ENCODE measurements at places on chromosomes 2 and 18. TPM values are rescaled to one million over a fixed set of nuclear protein-coding genes. Genes with fewer than 3 reads are reported as not detected.

Gene GALR1
- total RNA-seq, result not detected

Gene RRM2
- total RNA-seq, result 29.1 TPM

Gene CYP1B1
- total RNA-seq, result 0.13 TPM

Gene CASP10
- total RNA-seq, result 40.7 TPM

Gene ST6GAL2
- total RNA-seq, result 0.63 TPM

Gene SERPINB12
- not detected for total RNA-seq

Gene SCN1A
- total RNA-seq, result under 0.01 TPM

Gene SLC35F6
- total RNA-seq, result 57.0 TPM

Gene COL6A3
- 6.6 TPM for total RNA-seq

Gene PRKRA
- 29.7 TPM for total RNA-seq

Gene G6PC2
- not detected for total RNA-seq

Gene GLI2
- under 0.01 TPM for total RNA-seq

Gene RUFY4
- not detected for total RNA-seq

Gene LYG1
- total RNA-seq, result 0.13 TPM

Gene ALLC
- total RNA-seq, result not detected

Gene SEH1L
- total RNA-seq, result 50.7 TPM

Gene CSRNP3
- total RNA-seq, result 0.13 TPM

Gene FABP1
- total RNA-seq, result not detected

Gene AMER3
- total RNA-seq, result not detected

Gene IL36B
- total RNA-seq, result not detected

Gene STK25
- total RNA-seq, result 296 TPM

Gene UGT1A8
- not detected for total RNA-seq

Gene GRB14
- total RNA-seq, result 0.64 TPM

Gene GTF2A1L
- total RNA-seq, result 0.13 TPM

Gene MROH2A
- total RNA-seq, result not detected

Gene GALNT14
- total RNA-seq, result 0.39 TPM

Gene SLC16A14
- total RNA-seq, result 0.25 TPM

Gene ALPI
- total RNA-seq, result not detected

Gene SCYGR4
- total RNA-seq, result not detected

Gene HRH4
- total RNA-seq, result not detected

Gene VAMP5
- total RNA-seq, result 89.2 TPM

Gene MAL
- total RNA-seq, result not detected

Gene RTP5
- total RNA-seq, result not detected

Gene PRKAG3
- total RNA-seq, result not detected

Gene TM4SF20
- not detected for total RNA-seq

Gene GTF3C2
- 18.0 TPM for total RNA-seq

Gene DSEL
- total RNA-seq, result 8.5 TPM

Gene GRP
- not detected for total RNA-seq

Gene CXCR4
- total RNA-seq, result 26.8 TPM

Gene ZNF385B
- not detected for total RNA-seq

Gene CD8B2
- not detected for total RNA-seq

Gene OXER1
- total RNA-seq, result not detected

All from dermis microvascular lymphatic vessel endothelial cell (primary cell).